Posterior cingulate gyrus (tissue), 11 donors: ENCODE measurements at places on chromosomes 1 and 21.

- DNase-seq, result no peak
Measured at GRCh38 chr21:45588871-45589491, 46.7 kb upstream of the SLC19A1 start.

DNA sequence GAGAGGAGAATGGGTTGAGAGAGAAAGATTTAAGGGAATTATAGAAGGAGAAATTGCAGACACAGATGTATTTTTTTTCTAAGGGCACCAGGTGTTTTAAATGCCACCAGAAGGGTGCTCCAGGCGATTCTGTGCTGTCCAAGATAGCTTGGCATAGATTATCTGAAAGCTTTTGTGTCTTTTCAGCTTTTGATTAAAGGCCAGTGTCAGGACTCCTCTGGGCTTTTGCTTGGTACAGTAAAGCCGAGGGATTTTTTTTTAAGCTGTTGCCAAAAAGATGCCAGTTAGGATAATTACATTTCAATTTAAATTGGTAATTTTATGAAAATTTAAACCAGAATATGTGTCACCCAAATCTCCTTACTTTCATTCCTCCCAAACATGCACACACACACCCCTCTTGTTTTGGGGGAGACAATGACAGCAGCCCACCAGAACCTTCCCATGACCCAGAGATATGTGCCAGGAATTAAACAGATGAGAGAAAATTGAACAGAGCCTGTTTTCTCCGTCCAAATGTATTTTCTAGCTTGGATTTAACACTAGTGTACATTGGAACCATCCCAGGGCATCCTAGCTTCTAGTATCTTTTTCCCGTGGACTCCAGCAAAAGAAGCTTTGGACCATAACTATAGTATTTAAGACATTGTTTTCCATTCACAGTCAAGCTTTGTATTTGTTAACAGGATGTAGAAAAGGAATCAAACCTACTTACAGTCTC, 670.7 kb upstream of the CXADR start:
- DNase-seq, result no peak

DNA sequence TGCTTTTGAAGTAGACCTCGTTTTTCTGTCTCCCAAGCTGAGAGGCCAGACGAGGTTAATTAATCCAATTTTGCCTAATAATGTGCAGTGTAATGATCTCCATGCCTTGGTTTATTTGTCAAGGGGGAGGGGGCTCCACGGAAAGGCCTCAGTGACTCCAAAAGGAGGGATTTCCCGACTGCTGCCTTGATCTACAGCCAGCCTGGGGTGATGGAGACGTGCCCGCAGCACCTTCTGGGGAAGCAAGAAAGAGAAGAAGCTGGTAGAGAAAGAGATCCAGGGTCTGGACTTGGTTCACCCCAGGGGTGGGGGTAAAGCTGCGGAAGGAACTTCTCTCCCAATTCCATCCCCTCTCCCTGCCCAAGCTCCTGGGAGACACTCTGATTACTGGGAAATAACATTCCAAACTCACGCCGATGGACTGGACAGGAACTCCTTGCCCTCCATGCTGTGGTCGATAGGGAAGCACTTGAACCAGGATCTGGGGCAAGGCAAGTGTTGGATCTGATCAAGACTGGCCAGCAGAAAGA, 44.1 kb upstream of the SIM2 start:
- DNase-seq, result peak; percentile 32

GRCh38 chr1:220320709-220321108, 48.5 kb upstream of the RAB3GAP2 start:
- no peak for DNase-seq

- DNase-seq, result no peak
Measured at GRCh38 chr1:199752688-199753027, 274.9 kb upstream of the NR5A2 start.

DNA sequence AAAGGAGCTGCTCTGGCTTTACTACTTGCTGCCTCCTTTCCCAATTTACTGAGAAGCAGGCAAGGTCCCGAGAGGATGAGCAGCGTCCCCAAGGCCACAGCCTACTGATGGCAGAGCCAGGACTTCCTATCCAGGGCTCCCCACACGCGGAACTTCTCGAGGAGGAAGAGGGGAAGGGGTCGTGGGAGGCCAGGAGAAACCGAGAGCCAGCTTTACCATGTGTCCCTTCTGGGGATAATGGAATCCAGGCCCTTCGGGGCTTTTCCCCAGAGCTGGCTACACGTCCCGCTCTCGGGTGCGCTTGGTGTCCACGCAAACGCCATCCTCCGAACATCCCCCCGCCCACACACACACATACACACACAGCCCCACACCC, 4.3 kb upstream of the CCN1 start:
- DNase-seq, result no peak

DNA sequence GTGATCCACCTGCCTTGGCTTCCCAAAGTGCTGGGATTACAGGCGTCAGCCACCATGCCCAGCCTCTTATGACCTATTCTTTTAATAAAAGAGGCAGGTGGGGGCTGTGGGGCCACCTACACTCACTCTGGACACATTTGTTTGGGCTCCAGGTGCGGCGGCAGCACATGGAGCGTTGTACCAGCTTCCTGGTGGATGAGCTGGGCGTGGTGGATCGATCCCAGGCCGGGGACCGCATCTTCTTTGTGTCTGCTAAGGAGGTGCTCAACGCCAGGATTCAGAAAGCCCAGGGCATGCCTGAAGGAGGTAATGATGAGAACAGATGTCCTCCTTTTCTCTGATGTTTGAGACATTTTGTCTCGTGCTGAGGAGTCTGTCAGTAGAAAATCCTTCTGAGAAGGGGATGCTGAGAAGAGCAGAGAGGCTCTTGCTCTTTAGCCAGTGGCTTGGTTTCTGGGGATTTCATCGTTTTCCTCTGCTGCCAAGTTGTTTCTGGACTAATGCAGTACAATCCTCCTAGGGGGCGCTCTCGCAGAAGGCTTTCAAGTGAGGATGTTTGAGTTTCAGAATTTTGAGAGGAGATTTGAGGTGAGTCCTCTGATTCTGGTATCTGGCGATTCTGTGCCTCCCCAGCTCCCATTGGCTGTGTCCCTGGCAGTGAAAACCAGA, 17.9 kb upstream of the MIIP start:
- peak; percentile 39 for DNase-seq

- no peak for DNase-seq
Measured at GRCh38 chr1:30234091-30234490, 489.3 kb downstream of the MATN1 start.

DNA sequence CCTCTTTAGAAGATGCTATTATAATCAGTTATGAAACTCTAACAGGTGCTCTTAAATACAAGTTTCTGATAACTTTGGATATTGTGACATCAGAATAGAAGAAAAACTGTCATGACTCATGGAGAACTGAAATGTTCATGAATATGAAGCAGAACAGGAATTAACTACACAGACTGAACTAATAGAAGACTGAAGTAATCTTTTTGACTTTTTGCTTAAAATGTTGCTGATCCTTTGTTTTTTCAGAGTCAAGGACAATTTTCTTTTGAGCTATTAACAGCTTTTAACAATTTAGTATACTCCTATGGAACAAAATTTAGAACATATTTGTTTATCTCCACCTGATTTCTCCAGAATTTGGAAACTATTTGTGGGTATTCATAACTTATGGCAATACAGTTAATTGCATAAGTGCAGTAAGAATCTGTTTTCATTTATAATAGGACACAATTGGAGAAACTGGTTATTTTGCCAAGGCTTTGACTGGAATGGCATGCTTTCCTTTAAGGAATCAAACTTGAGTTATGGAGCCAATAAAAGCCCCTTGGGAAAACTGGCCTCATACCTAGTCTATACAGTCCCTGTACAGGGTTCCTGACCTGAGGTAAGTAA, 18.7 kb upstream of the PLA2G5 start:
- DNase-seq, result no peak

- DNase-seq, result no peak
Measured at GRCh38 chr1:102050556-102050955, 53.8 kb upstream of the OLFM3 start.

- peak; percentile 92 for DNase-seq
Measured at GRCh38 chr1:209937996-209938959, at the start of gene SYT14. Gene SYT14 (plus strand): TSS chr1:209938217. CDS start chr1:209938265, 48 bp downstream.

GRCh38 chr21:21415741-21416140, 417.5 kb downstream of the NCAM2 start:
- no peak for DNase-seq

DNA sequence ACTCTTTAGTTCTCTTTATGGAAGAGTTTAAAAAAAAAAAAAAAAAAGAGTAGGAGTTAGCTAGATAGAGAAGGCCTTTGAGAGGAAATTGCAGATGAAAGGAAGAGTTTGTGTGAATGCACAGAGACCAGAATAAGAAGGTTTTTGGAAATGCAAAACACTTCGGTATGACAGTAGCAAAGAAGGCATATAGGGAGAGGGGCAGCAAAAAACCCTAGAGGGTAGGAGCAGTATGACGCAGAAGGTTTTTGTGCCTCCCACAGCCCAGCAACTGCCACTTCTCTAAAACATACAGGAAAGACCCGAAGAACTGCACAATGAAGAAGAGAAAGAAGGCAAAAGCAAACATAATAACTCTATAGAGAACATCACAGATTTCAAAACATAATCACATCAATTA, 84.3 kb downstream of the WDR64 start:
- no peak for DNase-seq

- DNase-seq, result peak; percentile 3
Measured at GRCh38 chr21:45317398-45318145, 29.9 kb upstream of the POFUT2 start.

GRCh38 chr1:97508653-97509218, 412.1 kb downstream of the DPYD start:
- DNase-seq, result no peak

DNA sequence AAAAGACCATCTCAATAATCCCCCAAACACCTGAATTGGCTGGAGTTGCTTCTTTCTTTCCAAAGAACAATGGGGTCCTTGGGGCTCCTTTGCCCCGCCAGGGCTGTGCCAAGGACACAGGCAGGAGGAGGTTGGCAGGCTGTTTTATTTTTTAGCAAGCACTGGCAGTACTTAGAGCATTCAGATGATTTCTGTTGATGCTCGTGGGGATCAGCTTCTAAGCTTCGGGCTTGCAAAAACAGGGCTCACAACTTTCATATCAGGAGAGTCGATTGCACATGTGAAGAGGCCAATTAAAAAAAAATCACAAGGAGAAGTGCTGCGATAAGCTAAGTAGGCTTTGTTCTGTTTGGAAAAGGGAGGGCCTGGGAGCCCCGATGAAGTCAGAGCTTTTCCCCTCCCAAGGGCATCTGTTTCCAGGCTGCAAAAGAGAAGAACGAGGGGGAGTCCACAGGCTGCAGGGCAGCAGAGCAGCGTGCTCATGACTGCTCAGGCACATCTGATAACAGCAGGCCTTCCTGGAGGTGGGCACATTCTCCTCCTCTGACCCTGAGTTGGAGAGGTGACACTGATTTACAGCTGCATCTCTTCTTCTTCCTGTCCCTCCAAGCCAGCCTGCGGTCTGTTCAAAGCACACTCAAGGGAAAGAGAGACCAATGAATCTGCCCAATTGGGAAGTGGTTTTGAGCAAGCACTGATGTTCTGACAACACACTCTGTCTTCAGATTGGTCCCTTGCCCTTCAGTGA, 27.3 kb upstream of the BCAR3 start:
- no peak for DNase-seq

DNA sequence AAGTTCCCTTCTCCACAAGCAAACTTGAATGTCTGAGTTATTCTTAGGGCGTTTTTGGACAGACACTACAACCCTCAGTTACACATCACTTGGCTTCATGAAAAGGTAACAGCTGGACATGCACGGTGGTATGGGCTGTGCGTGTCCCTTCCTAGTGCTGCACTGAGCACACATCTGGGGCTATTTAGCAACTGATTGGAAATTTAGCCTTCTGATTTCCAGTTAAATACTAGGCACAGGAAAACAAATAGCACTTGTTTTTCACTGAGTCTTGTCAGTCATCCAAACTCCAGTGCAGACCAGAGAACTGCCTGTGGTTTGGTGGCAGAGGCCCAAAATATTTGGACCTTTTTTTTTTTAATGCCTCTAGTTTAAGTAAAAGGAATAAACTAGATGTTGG, 134.7 kb downstream of the TGFBR3 start:
- DNase-seq, result no peak

DNA sequence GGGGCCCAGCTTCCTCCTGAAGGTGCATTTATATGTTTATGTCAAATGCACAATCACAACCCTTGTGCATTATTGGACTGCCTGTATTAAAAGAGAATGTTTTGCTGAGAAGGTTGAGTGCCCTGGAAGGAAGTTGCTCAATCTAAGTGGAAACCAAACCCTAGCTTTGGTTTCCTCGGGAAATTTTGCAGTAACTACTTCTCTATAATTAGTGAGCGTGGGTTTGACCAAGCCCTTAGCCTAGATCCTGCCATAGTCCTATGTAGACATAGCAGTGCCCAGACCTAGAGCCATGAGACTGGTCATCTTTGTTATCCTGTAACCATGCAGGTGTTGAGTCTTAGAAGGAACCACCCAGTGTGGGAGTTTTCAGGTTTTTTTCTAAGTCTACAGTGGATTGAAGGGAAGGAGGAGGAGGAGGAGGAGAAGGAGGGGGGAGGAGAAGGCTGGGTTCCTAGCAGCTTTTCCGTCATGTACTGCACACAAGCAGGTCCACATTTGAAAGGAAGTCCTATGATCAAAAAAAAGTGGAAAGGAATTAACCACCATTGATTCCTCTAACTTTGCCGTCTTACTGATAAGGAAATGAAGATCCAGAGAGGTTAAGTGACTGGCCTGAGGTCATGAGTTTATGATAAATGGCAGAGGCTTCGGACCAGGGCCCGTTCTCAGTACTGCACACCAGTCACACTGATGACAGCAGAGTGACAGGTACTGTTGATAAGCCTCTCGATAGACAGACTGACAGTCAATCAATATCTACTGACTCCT, 72.2 kb upstream of the LYST start:
- no peak for DNase-seq

DNA sequence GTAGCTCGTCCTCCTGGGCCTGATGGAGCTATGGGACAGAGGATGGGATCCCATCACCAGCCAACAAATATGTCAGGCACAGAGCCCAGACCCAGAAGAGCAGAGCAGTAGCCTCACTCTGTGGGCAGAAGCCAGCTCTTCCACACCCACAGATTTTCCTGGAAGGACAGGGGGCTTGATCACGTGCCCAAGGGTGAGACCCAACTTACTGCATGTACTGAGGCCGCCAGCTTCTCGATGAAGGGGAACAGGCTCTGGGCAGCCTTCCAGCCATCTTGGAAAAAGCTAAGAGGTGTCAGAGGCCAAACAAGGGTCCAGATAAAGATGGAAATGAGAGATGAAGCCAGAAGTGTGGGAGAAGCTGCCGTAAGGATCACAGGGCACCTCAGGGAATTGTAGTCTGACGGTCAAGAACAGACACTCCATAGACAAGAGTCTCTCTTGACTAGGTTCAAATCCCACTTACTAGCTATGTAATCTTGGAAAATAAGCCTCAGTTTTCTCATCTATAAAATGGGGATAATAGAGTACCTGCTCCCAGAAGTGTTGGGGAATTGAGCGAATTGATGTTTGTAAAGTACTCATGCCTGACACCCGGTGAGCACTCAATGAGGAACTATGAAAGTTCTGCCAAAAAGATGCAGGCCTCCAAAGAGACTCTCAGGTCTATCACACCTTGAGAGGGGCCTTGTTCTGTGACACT, 17.0 kb upstream of the TCEA3 start:
- DNase-seq, result no peak

DNA sequence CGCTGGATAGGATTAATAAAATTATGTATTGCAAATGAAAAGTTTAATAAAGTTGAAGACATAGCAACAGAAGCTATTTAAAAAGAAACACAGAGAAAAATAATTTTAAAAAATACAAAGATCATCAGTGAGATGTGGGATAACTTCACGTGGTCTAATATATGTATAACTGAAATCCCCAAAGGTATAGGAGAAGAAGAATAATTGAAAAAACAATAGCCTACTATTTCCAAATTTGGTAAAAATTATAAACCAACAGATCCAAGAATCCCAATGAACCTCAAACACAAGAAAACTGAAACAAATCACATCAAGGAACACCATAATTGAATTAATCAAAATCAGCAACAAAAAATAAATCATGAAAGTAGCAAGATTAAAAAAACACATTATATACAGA, 44.9 kb downstream of the GREM2 start:
- DNase-seq, result no peak
